Transverse colon (tissue), 4 donors: ENCODE measurements at places on chromosomes 5 and 9.

- DNase-seq = no peak
Measured at GRCh38 chr9:19967888-19968459, 179.1 kb upstream of the SLC24A2 start.

GRCh38 chr9:114224247-114224610 lies 68.9 kb downstream of the COL27A1 start:
- DNase-seq = no peak

DNA sequence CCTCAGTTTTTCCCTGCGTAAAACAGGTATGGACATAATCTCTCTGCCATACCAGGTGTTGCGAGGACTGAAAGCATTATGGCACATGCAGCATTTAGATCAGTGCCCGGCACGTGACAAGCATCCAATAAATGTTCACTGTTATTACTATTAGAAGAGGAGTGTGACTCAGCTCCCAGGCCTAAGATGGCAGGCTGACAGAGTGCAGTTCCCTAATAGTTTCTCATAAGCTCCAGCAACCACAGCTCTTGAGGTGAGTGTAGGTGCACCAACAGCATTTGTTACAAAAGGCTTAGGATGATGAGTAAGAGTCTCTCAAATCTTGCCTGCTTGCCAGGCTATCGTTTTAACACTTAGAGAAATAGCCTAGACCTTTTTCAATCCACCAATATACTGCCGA lies 28.9 kb upstream of the GLIS3 start:
- DNase-seq = no peak

DNA sequence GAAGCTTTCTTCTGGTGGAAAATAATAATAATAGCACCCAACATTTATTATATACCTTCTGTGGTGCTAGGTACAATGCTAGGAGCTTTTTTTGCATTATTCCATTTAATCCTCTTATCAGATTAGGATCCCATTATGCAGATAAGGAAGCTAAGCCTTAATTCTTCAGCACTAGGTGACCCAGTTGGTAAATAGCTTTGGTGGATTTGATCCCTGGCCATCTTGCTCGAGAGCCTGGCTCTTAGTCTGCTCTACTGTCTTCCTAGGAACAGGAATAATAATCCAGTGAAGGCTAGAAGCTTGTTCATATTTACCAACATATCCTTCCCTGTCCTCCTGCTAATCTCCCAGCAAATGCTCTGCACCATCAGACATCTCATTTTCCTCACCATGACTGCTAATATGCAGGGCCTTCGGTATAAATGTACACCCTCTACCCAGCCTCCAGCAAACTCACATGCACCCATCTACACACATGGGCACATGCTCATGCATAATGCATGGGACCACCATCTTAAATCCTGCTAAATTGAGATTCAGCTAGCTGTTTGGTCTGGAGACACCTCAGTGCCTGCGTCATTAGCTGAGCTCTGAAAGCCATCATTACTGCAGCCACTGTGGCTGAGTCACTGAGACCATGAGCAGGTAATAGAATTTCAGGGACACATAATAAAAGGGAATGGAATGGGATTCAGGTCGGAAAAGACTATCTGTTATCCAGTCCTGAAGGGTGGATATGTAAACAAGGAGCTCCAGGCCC lies 87.5 kb downstream of the TRIM32 start:
- no peak for DNase-seq

DNA sequence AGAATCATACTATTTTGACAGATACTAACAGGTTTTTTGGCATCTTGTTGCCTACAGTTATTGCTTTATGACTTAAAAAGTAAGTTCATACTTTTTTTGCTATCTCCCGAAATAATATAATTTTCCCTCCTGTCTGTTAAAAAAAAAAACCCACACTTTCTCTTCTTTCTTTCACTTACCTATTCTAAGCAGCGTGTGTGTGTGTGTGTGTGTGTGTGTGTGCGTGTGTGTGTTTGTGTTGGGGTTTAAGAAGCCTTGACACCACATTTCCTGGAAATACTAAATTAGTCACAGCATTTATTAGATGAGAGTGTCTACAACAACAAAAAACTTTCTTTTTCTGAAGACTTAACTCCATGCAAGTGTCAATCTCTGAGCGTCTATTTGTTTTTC lies 12.4 kb downstream of the TNFAIP8 start:
- no peak for DNase-seq

DNA sequence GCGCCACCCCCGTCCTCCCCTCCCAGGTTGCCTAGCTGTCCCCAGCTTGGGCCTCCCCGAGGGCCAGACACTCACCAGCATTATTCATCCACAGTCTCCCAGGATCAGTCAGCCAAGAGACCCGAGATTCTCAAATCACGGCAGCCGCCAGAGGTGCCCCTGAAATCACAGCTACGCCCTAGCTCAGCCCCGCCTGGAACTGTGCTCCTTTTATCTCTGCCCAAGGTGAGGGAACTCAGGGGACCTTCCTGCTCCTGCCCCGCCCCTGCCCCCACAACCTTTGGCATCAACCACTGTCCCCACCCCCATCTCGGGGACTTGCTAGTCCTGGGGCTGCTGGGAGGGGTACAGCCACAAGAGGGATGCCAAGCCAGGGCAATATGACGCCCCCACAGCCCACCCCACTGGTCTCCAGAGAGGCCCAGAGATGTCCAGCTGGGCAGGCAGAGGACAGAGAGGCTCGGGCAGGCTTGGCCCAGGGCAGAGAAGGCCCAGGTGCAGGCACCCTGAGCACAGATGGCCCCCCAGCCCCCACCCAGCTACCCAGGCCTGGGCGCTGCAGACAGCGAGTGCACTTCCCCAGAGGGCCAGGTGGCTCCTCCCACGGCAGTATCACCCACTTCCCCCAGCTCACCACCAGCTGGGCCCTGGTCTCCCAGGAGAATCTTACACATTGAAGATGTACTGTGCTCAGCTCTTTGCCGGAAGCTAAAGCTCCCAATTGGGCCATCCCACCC lies at the start of gene FUT7:
Gene FUT7 (minus strand): TSS at position 185 of the 737 bp plus-strand sequence. CDS start 97 bp downstream, at position 88.
- DNase-seq = no peak

DNA sequence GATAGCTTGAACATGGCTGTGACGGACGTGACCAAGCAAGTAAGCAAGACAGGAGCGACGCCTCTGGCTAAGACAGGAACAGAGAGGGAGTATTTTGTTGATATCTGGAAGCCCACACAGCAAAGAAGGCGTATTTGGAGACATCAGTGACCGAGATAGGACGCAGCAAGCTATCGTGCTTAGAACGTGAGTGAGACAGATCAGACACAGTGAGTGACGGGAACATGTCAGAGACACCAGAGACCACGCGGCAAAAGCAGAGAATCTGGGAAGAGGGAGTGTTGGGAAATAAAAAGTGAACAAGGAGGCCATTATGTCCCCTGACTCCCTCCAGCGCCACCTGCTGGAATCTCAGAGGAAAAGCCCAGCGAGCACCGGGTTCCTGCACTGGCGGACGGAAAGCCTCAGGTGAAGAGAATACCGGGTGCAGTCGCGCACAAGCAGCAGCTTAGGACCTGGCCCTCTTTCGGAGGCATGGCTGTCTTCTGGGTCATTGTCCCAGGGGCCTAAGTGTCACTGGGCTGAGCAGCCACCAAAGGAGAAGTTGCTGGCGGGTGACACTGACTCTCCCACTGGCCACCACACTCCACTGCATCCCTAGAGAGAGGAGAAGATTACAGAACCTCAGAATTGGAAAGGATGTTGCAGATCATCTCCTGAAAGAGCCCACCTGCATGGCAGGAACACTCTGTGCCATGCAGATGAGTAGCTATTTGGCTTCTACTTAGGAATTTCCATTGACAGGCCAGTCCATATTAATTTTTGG lies 99.1 kb downstream of the FBXO38 start:
- DNase-seq = peak; percentile 28

DNA sequence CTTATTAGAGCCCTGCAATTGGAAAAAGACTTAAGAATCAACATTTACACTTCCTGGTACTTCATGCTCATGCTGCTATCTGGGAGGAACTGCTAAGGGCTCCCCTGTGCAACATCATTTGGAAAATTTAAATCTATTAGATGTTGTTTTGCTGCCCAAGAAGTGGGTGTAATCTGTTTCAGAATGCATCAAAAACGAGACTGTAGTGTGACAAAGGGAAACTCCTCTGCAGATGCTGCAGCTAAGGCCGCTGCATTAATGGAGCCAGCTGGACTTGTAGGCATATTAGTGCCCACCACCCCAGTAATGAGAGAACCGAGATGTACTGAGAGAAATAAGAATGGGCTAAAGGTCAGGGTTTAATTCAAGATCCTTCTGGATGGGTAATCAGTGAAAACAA lies 11.1 kb upstream of the PAIP1 start:
- DNase-seq = no peak

- DNase-seq = no peak
Measured at GRCh38 chr5:73153513-73153912, 19.5 kb upstream of the TMEM174 start.

DNA sequence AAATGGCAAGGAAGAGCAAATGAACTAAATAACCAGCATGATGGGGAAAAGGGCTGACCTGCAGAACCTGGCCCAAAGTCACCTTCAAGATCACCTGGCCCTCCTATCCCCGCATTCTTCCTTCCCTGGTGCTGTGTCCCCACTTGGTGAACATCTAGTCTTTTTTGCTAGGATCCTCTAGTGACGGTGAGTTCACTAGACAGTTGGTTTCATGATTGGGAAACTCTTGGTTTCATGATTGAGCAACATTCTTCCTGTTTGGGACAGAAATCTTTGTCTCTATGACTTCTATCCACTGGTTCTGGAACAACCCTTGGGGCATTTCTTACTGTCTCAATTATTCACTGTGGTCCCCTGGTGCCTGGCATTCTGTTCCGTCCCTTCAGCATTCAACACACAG lies 50.2 kb upstream of the DAB2IP start:
- DNase-seq = no peak

DNA sequence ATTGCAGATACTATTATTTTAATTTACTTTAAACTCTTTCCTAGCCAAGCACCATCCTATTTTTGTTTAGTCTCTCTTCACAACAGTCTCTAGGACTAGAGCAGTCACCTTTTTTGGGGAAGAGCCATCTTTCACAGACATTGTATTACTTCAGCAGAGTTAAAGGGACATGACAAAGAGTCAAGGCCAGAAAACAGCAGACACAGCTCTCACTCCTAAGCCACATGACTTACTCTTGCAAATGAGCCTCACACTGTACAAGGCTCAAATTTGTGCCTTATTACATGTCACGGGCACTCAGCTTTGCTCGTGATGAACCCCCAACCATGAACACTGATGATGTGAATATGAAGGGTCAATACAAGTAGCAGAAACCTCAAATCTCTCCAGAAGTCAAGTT lies 104.3 kb downstream of the ZNF608 start:
- DNase-seq = no peak

- peak; percentile 52 for DNase-seq
Measured at GRCh38 chr9:129102791-129103594, 7.6 kb downstream of the CRAT start.

DNA sequence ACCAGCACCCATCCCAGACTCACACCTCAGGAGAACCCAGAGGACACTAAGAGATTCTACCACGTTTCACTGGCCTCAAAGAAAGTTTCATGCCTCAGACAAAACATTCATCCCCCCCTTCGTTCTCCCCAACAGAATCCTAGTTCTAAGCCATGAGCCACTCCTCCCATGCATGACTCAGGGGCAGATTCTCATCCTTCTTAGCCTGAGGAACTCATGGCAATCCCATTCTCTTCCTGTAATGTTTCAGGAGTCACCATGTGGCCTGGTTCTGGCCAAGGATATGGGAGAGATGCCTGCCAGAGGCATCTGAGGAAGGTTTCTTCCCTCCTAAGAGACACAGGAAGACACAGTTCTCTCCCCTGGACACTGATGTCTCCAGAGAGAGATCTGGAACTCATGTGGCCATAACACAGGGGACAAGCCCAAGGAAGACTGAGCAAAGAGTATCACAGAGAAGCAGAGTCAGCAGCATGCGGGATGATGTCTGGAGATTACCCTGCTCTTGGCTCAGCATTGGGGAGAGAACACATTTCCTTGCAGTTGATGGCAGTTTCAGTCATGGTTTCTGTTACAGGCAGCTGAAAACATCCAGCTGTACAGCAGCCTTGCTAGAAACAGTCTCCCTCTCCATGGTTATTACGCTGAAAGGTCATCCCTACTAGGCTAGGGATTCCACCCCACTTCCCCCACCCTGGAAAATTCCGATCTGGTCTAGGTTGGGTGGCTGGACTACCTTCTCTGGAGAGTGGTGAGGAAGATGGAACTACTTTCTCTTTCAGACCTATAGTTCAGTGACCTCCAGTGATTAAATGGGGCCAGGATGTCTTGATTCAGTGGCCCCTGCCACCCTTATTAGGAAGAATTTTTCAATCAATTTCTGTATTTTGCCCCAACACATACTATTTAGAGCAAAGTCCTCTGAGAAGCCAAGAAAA lies 115.4 kb downstream of the ZNF608 start:
- DNase-seq = no peak

DNA sequence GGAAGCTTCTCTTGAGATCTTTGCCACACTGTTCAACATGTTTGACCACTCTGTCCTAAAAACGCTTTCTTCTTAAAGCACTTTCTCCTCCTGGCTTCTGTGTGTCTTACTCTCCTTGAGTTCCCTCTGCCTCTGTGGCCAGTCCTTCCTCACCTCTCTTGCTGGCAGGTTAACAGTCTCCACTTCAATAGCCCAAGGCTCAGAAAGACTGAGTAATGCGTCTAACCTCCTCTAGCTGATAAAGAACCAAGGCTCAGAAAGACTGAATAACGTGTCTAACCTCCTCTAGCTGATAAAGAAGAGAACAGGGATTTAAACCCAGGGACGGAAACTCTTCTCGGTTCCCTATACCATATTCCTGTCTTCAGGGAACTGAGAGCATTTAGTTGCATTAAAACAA lies 205.2 kb downstream of the AOPEP start:
- DNase-seq = no peak

GRCh38 chr5:172508471-172509404 lies 54.4 kb upstream of the SH3PXD2B start:
- DNase-seq = peak; percentile 4

DNA sequence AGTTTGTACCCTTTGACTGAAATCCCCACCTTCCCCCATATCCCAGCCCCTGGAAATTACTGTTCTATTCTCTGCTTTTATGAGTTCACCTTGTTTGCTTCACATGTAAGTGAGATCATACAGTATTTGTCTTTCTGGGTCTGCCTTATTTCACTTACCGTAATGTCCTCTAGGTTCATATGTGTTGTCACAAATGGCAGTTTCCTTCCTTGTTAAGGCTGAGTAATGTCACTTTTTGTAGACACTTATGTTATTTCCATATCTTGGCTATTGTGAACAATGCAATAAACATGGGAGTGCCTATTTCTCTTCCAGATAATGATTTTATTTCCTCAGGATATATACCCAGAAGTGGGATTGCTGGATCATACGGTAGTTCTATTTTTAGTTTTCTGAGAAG lies 272.3 kb downstream of the MRPS30 start:
- DNase-seq = no peak
